ENCODE measurements at places on chromosomes 11 and 22. TPM values are rescaled to one million over a fixed set of nuclear protein-coding genes. Genes with fewer than 3 reads are reported as not detected.

DNA sequence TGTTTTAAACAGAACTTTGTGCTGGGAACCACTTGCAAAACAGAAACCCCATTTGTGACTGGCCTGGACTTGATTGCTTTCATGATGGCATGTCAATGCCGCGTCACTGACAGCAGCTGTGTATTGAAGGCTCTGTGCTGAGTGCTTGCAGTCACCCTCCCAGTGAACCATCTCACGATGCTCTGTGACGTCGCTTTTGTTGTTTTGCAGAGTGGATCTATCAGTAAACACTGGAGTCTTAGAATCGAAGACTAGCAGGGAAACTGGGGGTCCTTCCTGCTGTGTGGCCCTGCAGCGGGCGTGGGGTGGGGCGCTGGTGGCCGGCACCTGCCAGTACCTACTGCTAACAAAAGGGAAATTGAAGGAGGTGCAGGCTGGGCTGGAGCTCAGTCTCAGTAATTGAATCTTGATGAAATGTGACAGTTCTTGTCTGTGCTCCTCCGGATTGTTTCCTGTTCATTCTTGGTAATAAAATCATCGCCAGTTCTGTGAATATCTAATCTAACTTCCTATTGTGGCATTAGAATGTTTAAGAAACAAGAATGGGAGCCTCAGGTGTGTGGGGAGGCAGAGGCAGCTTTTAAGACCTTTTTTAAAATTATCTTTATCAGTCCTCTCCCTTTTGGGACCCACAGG is 50.5 kb upstream of the PARVG start:
- no peak for DNase-seq

Gene GPHA2
- total RNA-seq: not detected

Gene ZP1
- not detected for total RNA-seq

DNA sequence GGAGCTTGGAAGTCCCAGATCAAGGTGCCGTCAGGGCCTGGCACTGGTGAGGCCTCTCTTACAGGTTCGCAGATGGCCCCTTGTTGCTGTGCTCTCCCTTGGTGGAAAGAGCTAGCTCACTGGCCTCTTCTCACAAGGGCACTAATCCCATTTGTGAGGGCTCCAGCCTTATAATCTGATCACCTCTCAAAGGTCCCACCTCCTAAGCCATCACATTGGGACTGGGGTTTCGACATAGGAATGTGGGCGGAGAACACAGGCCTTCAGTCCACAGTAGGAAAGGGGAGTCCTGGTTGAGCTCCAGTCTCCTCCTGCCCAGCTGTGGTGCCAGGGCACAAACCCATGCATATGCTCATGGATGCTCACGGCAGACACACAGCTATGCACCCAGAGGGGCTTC is 14.0 kb upstream of the LRRC32 start:
- DNase-seq: no peak

Gene GAL3ST3
- 1.8 TPM for total RNA-seq

GRCh38 chr11:77108436-77108835 is 5.8 kb downstream of the OMP start:
- no peak for DNase-seq

DNA sequence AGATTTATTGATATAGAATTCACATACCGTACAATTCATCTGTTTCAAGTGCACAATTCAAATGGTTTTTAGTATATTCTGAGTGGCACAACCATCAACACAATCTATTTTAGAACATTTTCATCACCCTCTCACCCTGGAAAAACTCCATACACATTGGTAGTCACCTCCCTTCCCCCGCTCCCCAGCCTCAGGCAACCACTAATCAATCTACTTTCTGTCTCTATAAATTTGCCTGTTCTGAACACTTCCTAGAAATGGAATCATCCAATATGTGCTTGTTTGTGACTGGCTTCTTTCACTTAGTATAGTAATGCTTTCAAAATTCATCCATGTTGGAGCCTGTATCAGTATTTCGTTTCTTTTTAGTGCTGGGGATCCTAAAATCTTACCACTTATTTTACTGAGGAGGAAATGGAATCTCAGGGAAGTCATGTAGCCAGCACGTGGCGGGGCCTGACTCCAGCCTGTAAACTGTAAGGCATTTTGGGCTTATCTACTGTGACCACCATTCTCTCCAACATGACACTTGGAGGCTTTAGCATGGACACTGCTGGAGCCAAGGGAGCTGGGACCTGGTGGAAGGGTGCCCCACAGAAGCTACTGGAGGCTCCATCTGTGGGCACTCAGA is 905 bp upstream of the UCP3 start:
- DNase-seq: no peak

Gene OR2D2
- not detected for total RNA-seq

Gene OR4D9
- total RNA-seq: not detected

- no peak for DNase-seq
Observed at GRCh38 chr11:112211536-112211935, 14.7 kb upstream of the PTS start.

GRCh38 chr22:38034884-38035529 is 22.2 kb upstream of the PICK1 start:
- no peak for DNase-seq

Gene PC
- total RNA-seq: 44.5 TPM

Gene NXPE2
- total RNA-seq: not detected

Gene GRAMD4
- 18.4 TPM for total RNA-seq

Gene SCGB1A1
- total RNA-seq: not detected

Gene CCDC73
- not detected for total RNA-seq

DNA sequence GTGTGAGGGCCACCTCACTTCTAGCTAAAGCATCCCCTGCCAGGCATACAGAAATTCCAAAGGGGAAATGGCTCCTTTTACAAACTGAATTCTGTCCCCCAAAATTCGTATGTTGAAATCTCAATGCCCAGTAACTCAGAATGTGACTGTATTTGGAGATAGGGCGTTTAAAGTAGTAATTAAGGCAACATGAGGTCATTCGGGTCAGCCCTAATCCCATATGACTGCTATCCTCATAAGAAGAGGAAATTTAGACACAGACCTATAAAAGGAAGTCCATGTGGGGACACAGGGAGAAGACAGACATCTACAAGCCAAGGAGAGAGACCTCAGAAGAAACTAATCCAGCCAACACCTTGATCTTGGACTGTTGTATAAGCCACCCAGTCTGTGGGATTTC is 119.1 kb downstream of the CHST1 start:
- no peak for DNase-seq

GRCh38 chr22:38467904-38468442 is at the start of gene KDELR3:
Gene KDELR3, plus strand, starts transcription at chr22:38468096. Its CDS starts 138 bp downstream, at chr22:38468234.
- peak; percentile 61 for DNase-seq
